ENCODE measurements at places on chromosomes 7 and 10.

DNA sequence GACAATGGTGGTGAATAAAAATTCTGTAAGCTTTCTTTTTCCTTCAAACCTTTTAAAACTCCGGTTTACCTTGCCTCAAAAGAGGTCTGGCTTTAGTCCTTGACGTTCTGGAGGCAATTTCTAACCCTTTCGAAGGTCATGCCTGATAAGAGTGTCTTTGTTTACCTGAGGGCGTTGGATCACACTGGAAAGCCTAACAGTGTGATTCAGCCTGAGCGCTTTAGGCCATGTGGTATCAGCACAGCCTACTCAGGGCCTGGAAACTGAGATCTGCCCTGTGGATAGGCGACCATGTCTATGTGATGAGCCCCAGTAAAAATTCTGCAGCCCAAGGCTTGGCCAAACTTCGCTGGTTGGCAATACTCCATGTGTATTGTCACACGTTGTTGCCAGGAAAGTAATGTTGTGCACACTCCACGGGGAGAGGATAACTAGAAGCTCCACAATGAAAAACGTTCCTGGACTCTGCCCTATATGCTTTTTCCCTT is 10.7 kb downstream of the CCDC6 start:
- DNase-seq: no peak

- no peak for DNase-seq
Observed at GRCh38 chr7:133556048-133556447, 303.2 kb downstream of the EXOC4 start.

GRCh38 chr10:60281792-60282353 is 107.8 kb downstream of the ANK3 start:
- DNase-seq: no peak

DNA sequence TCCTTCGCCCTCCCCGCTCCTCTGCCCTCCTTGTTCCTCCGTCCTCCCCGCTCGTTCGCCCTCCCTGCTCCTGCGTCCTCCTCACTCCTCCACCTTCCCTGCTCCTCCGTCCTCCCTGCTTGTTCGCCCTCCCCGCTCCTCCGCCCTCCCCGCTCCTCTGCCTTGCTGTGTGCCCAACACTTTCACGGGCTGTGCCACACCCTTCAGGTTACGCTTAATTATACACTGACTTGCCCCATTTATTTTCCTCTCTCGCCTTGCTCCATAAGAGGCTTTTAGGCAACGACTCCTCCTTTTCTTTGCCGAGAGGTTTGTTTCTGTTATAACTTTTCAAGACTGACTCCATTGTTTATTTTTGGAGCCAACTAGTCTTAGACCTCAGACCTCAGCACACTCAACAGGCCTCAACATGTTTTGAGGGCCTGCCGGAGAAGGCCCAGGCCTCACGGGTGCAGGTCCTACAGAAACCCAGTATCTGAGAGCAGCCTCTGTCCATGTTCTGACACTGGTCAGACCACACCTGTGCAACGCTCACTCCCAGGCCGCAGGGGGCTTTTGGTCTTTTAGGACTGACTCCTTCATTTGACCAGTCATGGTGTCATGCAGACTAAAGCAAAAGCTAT is 18.2 kb upstream of the PRKAG2 start:
- DNase-seq: no peak

Data from activated naive CD4-positive, alpha-beta T cell treated with anti-CD3 and anti-CD28 coated beads, Interleukin-2, amount 50 U/mL, for 16 hours (primary cell).